ENCODE measurements at places on chromosomes 11 and 22.

GRCh38 chr11:64863391-64864060 lies 14.9 kb downstream of the EHD1 start:
- no peak for DNase-seq

DNA sequence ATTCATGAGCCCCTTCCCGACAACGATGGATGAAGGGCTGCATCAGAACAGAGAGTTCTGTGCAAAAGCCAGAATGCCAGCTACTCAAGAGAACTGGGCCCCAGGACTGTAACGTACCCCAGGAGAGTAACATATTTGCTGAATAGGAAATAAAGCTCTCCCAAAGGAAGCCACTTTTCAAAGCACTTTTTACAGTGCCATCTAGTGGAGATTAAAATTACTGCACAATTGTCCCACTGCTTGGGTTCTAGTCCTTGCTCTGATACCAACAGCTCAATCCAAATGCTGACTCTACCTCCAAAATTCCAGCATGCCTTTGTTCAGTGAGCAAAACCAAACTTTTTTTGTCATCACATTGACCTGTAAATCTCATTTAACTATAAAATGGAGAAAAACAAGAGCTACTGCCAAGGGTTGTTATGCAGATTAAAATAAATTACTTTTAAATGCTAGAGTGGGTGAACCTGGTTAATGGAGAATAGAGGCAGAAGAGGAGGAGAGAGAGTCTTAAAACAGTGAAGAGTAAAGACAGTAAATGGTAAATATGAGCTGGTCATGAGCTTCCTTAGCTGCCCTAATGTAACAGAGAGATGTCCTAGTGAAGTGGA lies 87.6 kb upstream of the FSHB start:
- peak; percentile 37 for DNase-seq

DNA sequence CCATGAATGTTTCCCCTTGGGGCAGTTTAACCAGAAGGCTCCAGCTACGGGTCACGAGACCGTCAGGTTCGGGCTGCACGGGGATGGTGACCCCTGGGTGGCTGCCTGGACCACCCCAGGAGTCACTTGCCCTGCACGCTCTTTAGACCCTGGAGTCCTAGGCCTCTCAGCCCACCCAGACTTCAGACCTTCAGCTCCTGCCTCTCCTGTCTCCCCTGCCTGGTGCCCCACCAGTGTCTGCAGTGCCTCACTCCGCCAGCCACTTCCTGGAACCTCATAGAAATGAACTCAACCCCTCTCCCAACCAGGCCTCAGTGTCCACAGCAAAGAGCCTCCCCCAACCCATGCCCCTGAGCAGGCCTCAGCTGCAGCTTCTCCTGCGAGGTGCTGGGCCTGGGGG lies 12.5 kb upstream of the MS4A10 start:
- DNase-seq, result no peak

GRCh38 chr11:106021181-106021966 lies 666 bp downstream of the MSANTD4 start:
- DNase-seq, result peak; percentile 16

DNA sequence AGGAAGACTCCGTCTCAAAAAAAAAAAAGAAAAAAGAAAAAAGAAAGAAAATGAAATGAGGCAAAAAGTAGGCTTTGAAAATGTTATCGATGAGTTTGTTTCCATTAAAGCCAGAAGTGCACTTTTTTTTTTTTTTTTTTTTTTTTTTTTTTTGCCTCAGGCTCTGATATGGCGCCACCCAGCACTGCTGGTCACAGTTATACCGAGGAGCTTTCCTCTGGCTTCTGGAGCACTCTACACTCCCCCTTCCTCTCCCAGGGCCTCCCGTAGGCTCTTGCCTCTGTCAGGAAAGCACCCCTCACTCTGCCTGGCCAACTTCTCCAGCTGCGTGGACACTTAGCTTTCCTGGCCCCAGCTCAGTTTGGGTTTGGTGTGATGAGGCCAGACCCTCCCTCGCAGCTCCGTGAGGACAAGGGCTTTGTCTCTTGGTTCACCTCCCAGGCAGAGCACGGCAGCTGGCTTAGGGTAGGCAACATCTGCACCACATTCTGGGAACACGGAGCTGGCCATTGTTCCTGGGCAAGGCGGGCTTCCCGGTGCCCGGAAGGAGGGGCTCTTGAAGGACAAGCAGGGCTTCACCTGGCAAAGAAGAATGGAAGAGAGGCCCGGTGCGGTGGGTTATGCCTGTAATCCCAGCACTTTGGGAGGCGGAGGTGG lies 16.9 kb downstream of the FADS2 start:
- no peak for DNase-seq

DNA sequence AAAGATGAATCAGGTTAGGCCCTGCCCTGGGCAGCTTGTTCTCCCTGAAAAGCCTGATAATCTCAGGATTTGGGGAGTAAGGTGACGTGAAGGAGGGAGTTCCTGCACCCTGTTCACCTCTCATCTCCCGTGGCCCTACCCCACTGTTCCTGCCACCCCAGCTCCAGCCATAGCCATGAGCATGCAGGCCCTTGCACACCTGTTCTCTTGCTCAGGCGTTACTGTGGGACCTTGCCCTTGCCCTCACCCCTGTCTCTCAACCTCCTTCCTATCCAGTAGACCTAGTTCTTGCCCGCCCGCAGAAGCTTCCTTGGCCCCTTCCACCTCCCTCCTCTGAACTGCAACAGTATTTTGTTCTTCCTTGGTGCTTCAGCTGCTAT lies 15.0 kb downstream of the TSKU start:
- no peak for DNase-seq
